ENCODE measurements at places on chromosomes 12 and 14. TPM values are rescaled to one million over a fixed set of nuclear protein-coding genes. Genes with fewer than 3 reads are reported as not detected.

DNA sequence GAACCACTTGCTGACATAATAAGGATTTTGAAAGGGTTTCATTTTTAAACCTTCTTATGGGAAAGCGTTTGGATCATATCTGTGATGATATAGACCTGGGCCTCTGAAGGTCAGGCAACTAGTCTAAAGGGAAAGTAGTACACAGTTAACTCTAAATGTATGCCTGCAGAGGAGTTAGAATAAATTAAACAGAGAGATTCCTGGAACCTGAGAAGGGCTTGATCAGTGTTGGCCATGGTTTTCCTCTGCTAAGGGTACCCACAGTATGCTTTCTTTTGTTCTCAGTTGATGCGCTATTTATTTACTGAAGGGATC, 14.4 kb upstream of the POLR3B start:
- no peak for DNase-seq

DNA sequence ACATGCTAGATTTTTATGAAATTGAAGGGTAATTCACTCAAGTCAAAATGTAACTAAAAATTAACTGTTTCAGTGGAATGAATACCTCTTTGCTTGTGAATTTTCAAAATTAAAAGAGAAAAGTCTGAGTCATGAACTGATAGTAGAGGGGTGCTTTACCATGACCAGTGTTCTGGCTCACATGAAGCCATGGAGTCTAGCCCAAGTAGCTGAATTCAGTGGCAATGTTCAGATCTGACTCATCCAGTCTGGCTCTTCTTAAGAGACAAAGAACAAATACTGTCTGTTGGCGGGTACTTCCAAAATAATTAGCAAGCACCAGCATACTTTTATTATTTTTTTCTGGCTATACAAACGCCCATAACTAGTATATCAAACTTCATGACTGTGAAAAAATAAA, 366.3 kb upstream of the GARIN6 start:
- no peak for DNase-seq

GRCh38 chr12:22130671-22131070, 84.7 kb downstream of the CMAS start:
- DNase-seq = peak; percentile 61

- no peak for DNase-seq
Observed at GRCh38 chr12:62711631-62712241, 223.2 kb downstream of the PPM1H start.

DNA sequence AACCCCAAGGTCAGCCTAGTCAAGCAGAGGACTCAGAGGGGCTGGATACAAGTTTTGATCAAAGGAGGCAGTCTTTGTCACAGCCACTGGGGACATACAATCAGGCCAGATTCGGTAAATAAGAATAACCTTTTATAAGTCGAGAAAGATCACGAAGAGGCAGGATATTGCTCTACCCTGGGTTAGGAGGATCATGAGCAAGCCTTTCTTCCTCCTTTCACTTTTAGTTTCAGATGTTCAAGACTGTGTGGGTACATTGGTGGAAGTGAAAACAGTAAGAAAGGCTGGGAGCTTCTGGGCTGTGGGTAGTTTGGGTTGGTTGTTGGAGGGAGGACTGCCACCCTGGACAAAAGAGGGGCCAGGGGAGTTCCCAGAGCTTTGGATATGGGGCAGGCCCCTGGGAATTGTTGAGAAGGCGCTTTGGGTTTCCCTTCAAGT, 127.7 kb downstream of the SNAPC1 start:
- no peak for DNase-seq

- no peak for DNase-seq
Observed at GRCh38 chr12:94195483-94195882, 47.1 kb downstream of the PLXNC1 start.

- no peak for DNase-seq
Observed at GRCh38 chr14:86604561-86604960, 1074.6 kb downstream of the FLRT2 start.

DNA sequence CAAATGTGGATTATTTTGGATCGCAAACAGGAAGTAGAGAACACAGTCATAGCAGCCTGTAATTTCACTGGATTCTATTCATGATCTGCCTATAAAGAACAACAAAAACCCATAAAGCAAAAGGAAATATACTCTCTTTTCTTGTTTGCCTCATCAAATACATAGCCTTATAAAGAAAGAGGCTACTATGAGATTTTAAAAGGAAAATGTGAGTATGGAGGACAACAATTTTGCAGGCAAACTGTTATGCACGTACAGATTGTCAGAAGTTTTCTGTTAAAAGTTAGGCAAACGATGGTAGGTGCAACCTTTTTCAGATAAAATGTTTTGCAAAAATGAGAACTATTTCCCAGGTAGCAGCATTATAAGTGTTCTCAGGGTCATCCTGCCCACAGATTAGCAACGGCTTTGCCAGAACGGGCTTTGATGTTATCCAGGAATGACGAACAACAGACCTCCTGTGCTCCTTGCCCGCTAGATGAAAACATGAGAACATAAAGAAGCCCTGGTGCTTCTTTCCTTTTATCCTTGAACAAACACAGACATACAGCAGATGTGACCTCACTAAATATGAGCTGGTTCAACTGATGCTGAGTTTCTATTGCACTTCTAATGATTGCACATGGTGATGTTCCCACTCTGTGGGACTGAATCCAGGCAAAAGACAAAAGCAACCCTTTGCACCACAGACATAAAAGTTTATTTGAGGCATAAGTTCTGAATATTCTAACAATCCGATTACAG, 88.1 kb downstream of the ITPR2 start:
- no peak for DNase-seq

- DNase-seq = peak; percentile 28
Observed at GRCh38 chr12:131692431-131692830, 18.5 kb upstream of the SFSWAP start.

DNA sequence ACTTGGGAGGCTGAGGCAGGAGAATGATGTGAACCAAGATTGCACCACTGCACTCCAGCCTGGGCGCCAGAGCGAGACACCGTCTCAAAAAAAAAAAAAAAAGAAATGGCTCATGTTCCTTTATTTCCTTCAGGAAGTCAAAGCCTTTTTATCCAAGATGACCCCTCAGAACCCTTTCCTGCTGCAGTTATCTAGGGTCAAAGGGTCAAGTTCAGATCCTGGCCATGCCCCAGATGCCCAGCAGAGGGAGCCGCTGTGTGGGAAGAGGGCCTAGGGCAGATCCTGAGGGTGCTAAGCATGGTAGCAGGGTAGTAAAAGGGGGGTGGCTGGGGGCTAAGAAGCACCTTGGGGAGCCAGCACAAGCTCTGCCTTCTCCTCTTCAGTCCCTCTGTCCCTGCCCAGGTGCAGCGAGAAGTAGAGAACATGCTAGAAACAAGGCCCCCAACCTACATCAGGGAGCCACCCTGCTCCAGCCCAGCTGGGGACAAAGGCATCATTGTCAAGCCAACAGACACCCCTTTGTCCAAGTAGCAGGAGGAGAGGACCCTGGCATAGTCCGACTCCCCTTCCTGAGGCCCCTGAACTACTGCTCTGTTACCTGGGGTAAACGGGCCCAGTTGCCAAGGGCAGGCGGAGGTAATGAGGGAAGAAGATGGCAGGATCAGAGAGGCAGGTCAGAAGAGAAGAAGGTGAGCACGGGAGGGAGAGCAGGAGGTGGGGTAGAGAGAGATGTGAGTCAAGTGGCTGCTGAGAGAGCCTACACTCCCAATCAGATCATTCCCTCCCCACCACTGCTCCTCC, 6.5 kb downstream of the NFE2 start:
- DNase-seq = peak; percentile 97

GRCh38 chr12:132429602-132429945, 60.4 kb upstream of the FBRSL1 start:
- peak; percentile 75 for DNase-seq

DNA sequence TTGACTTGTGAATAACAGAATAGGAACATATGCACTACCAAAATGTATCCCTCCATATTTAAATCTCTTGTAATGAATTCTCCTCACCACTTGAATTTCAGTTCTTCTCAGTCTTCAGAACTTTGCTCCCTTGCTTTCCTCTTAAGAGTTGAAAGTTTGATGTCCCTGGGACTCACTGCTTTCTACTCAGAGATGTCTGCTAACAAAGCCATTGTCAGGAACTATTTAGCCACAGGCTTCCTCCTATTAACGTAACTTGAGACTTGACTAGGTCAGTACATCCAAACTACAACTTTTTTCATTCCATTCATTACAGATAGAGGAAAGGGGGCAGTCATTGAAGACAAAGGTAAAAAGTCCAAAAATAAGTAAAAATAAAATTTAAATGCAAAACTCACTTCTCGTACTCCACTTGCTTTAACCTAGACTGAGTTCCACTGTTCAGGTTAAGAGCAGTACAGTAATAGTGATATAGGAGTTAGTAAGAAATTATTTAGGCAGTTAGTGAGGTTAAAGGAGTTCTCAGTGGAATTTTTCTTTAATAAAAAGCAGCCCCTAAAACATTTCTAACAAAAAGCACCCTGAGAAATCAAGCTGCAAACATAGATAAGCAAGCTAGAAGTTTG, 364.2 kb downstream of the SOX5 start:
- no peak for DNase-seq

DNA sequence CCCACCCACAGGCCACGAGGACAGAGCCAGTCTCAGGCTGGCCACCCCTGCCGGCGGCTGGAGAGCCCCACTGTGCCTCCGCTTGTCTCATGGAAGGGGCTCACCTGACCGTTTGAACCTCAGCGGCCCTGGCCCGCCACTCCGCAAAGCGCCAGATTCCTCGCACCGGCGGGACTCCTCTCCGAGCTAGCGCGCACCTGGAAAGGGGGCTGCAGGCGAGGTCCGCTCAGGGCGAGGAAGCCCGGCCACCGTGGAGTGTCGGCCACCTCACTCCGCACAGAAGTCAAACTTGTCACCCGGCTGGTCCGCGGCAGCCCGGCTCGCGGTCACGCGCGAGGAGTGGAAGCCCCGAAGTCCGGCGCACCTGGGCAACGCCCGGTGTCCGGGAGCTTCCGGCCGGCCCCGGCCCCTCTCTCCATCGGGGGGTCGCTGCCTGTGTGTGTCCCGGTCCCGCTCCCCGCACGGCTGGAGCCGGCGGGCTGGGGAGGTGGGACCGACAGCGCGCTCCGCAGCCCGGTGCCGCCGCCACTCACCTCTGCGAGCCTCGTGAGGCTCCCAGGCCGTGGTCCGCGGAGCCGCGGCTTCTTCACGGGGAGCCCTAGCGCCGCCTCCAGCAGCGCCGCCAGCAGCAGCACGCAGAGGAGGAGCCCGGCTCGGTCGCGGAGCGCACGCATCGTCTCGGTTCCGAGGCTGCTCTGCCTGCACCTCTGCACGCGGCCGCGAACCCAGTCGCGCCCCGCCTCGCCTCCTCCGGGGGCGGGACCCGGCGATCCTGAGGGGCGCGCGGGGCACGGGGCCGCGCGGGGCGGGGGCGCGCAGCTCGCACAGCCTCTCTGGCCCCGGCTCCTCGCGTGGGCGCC, at the start of gene ISM2:
TSS of gene ISM2 (minus strand) at position 697 of the 860 bp plus-strand sequence. CDS start at position 674, 23 bp downstream.
- peak; percentile 84 for DNase-seq

DNA sequence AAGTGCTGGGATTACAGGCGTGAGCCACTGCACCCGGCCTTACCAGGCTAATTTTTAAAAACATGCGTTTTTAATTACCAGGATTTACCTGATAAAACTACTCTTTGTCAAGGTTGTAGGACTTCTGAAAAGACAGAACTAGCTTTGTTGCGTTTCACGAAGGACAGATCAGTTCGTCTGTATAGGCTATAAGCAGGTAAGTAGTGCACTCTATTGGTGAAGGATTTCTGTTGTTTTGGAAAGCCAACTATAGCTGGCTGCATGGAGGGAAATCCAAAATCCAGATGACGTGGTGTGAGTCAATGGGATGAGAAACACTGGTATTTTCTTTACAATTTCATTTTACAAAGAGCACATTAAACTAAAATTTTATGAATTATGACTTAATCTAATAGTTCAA, 14.6 kb downstream of the GNPNAT1 start:
- no peak for DNase-seq

GRCh38 chr14:57831981-57832380, 33.9 kb downstream of the SLC35F4 start:
- DNase-seq = peak; percentile 84

The WIF1 gene
- not detected for total RNA-seq

The KRT74 gene
- total RNA-seq = not detected

The RBMS2 gene
- 38.1 TPM for total RNA-seq

The TEX52 gene
- 0.41 TPM for total RNA-seq

Measured in endodermal cell (in vitro differentiated cells).